Trophoblast cell (in vitro differentiated cells and primary cell): ENCODE measurements at places on chromosomes 1 and 21.

GRCh38 chr1:14476170-14476955, 122.1 kb upstream of the KAZN start:
- DNase-seq: no peak

DNA sequence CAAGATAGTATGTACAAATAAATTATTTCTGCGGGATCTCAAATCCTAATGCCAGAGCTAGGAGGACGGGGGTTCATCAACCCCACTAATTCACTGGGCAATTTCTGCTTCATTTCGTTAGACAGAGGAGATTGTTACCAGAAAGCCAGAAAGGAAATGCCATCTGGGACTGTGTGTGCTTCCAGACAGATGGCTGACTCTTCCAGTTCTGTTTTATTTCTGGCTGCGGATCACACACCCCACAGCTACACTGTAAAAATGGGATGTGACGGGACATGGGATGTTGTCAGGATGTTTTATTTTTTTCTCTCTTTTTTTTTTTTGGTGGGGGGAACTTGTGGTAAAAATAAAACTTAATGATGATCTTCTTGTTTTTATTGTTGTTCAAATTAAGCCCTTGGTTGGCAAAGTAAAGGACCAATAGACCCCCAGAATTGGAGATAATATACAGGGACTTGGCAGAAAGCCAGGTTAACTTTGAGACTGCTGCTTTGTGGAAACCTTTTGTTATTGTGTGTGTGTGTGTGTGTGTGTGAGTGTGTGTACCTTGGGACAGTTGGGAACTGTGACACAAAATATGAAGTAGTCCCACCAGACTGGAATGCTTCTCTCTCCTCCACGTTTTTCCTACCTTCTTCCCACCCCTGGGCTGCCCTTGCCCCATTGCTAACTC, 114.5 kb downstream of the NUF2 start:
- no peak for DNase-seq

- no peak for DNase-seq
Observed at GRCh38 chr1:209302779-209303568, 280.5 kb upstream of the CAMK1G start.

- no peak for DNase-seq
Observed at GRCh38 chr1:206136241-206136640, 19.1 kb upstream of the AVPR1B start.

DNA sequence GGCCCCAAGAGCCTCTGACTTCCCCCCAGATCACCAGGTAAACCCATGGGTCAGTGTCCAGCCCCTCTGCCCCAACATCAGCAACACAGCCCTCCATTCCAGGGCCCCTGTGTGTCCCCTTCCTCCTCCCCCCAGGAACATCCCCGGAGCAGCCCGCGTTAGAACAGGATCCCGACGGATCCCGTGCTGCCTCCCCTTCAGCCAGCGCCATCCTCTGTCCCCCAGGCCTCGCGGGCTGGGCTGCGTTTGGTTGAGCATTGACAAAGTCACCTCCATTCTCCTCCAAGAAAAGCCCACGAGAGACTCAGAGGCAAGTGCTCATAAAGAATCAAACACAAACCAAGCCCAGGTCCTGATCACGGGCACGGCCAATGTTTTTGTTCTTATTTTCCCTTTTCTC, 160.0 kb upstream of the ARHGEF16 start:
- DNase-seq: no peak

- DNase-seq: no peak
Observed at GRCh38 chr1:31977385-31978131, 36.1 kb upstream of the KHDRBS1 start.

DNA sequence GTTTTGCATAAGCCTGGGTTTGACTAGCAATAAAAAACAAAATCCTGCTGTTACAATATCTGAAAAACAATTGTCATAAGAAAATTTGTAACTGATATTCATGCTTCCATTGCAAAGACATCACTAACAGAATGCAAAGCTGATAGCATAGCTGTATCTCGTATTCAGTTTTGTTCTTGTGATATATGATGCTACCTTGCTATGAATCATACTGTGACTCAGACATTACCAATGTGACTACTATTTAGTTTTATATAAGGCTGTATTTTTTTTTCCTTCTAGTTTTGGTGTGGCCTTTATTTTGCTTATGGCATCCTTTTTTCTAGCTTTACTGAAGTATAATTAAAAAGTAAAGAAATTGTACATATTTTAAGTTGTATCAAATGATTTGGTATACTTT, 1381.8 kb downstream of the MRPL39 start:
- no peak for DNase-seq

DNA sequence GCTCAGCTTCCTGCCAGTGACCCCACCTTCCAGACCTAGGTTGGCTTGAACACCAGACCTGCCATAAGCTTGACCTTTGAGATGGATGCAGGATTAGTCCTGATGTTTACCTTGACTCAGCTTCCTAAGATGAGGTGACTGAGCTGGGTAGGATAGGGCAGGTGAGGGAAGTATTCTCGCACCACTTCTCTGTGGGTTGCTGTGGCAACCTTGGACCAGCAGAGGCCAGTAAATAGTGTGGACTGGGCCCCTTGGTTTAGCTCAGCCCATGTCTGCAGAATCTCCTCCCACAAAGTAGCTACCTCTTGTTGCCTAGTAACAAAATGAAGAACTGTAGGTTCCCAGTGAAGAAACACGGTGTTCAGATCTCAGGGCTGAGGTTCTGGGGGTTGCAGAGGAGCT, 8.4 kb downstream of the RPS6KA1 start:
- DNase-seq: no peak

- DNase-seq: peak; percentile 49
Observed at GRCh38 chr1:110312188-110313121, 26.7 kb upstream of the RBM15 start.

GRCh38 chr1:170664093-170664827, at the start of gene PRRX1:
Gene PRRX1, plus strand, starts transcription at chr1:170664131. Its CDS starts 88 bp downstream, at chr1:170664219.
- DNase-seq: no peak

DNA sequence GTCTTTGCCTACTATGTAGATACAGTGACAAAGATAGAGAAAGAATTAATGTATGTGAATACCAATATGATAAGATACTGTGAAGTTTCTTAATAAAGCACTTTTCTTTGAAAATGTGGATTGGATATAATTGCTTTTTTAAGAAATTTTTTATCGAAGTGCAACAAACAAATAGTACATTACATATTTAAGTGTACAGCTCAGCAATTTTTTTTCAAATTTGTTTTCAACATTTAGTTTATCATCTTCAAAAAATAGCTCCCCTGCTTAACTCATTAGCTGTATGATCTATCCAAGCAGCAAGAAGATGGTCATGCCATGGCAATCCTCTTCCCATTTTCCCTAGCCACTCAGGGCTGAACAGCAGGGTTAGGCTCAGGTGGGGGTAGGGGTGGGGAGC, 40.5 kb downstream of the NEK7 start:
- no peak for DNase-seq

- DNase-seq: no peak
Observed at GRCh38 chr1:7265771-7266371, 480.6 kb downstream of the CAMTA1 start.

DNA sequence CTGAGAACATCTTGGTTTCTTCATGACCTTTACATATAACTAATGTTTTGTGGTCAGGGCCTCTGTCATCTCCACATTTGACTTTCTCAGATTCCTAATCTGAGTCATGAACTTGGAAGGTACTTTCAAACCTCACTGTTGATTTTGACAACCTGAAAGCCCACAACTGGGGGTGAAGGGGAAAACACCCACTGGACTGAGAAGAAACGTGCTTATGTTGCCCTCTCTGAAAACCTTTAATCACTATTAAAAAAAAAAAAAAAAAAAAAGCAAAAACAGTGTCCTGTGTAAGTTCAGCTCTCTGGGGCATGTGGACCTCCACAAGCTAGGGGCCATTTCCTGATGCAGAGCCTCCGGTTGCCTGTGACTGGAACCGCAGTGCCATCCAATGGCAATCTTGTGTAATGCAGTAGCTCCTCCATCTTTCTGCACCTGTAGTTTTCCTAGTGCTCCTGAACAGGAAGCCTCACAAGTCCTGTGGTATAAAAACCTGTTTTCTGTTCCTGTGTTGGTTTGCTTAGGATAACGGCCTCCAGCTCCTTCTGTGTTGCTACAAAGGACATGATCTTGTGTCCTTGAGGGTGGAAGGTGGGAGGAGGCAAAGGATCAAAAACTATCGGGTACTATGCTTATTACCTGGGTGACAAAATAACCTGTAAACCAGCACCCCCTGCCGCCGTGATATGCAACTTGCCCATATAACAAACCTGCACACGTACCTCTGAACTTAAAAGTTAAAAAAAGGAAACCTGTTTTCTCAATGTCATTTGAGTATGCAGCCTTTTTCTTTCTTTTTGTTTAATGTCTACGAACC, 124.5 kb downstream of the ZNF648 start:
- DNase-seq: peak; percentile 69

DNA sequence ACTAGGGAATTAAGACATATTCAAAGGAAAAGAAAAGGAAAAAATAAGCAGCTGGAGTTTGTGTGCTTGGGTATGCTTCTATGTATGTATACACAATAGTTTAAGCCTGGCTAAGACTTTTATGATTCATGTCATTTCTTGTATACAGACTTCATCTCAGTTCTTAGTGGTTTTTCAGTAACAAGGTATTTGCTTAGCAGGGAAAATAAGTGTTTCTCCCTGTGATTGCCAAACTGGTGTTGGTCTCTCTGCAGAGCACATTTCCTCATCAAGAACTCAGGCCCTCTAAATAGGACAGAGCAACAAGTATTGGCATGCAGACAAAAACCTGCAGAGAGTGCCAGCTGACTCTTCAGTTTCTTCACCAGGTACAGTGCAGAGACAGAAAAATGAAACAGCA, 484.4 kb upstream of the ZRANB2 start:
- no peak for DNase-seq

DNA sequence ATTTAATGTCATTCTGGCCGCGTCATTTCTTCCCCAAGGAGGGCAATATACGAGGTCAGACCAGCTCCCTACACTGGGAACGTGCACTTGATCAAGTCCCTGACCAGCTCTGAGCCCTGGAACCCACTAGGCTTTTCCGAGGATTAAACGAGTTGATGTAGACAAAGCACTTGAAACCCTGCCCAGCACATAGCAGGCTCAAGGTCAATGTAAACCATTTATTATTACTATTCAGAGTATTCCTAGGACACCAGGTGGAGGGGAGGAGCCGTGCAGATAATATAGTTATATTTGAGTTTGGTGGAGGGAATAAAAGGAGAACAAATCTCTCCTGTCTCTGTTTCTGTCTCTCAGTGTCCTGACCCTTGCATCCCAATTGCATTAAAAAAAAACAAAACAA, 174.1 kb upstream of the IGSF21 start:
- DNase-seq: no peak

GRCh38 chr1:231973830-231974229, 347.2 kb downstream of the DISC1 start:
- no peak for DNase-seq

DNA sequence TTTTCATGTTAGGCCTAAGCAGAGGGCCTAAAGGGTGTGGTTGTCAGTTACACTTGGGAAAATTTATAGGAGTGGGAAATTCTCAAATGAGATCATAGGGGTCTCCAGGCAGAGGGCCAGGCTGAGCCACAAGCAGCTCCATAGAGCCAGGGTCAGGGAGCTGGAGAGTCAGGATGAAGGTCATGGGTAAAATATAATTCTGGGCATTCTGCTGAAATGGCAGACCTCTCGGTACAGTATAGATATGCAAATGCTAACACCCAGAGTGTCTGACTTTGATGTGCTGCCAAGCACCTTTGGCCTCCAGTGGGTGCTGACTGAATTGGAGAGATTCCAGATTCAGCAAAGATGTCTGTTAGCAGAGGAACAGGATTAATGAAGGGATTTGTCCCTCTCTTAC, 40.1 kb downstream of the DNM3 start:
- no peak for DNase-seq

DNA sequence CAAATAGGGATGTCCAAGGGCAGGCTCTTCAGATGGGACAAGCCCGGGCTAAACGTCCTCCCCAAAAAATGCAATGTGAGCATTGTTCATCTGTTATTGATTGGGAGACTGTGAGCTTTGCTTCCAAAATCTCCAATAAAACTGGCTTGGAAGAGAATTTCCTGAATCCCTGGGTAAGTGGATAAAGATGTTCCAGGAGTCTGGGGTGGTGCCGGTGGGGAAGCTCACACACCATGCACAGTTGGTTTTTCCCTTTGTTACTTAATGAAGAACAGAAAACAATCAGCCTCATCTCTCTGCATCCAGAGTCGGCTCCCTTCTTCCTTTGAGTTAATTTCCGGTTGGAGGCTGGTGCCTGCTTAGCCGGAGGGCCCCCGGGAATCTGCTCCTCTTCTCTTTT, 72.1 kb upstream of the ZBTB40 start:
- no peak for DNase-seq

GRCh38 chr1:150187560-150187931, 37.8 kb downstream of the PLEKHO1 start:
- DNase-seq: no peak

GRCh38 chr1:155300553-155301329, 497 bp downstream of the PKLR start:
- no peak for DNase-seq

DNA sequence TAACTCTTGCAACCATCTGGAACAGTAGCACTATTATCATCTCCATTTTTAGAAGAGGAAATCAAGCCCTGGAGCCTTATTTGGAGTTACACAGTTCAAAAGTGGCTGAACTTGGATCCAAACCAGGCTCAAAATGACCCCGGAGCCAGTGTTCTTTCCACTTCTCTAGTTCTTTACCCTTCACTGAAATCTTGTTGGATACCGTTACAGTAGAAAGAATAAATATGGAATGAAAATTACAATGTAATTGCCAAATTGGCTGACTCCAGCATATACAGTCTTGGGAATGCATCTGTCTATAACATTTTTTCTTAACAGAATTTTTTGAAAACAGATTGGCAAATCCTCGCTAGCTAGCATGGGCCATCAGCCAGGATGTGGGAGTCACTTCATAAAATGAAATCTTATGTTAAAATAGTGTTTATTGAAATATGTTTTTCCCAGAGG, 261.4 kb downstream of the CTH start:
- DNase-seq: no peak

DNA sequence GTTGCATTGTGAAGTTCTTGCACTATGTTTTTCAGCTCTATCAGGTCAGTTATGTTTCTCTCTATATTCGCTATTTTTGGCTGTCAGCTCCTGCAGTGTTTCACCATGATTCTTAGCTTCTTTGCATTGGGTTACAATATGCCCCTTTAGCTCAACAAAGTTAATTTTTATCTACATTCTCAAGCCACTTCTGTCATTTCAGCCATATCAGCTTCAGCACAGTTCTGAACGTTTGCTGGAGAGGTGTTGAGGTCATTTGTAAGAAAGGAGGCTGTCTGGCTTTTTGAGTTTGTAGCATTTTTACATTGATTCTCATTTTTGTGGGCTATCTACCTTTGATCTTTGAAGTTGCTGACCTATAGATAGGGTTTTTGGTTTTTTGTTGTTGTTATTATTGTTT, 573.2 kb upstream of the RGS18 start:
- no peak for DNase-seq
